ENCODE measurements at places on chromosomes 1 and 21.

DNA sequence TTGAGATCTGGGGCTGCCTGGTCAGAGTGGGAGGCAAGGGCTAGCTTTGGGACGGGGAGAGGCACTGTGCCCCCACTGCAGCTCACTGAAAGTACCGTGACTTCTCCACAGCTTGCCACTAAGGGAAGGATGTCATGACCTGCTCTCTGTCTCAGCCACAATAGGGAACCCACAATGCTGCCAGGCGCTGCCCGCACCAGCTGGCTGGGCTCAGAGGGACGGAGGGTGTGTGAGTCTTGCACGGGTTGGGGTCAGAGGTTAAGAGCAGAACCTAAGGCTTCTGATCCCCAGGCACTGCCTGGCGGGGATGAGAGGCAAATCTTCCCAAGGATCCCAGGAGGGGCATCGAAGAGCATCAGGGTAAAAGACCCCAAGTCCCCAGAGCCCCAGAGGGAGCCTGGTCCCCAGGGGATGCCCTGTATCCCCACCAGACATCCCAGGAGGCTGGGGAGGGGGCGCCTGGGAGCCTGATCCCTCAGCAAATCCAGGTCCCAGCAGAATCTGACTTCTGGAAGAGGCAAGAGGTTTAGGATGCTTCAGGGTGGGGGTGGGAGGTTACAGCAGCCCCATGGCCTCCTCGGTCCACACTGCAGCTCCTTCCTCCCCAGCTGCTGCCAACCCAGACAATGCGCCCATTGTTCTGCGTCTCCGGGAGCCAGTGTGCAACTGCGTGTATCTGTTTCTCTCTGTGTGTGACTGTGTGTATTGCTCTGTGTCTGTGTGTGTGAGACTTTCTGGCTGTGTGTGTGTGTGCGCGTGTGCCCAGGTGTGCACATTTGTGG is 2.0 kb upstream of the MARCKSL1 start:
- DNase-seq, result no peak

- no peak for DNase-seq
Measured at GRCh38 chr1:17643861-17644703, 104.6 kb downstream of the ARHGEF10L start.

DNA sequence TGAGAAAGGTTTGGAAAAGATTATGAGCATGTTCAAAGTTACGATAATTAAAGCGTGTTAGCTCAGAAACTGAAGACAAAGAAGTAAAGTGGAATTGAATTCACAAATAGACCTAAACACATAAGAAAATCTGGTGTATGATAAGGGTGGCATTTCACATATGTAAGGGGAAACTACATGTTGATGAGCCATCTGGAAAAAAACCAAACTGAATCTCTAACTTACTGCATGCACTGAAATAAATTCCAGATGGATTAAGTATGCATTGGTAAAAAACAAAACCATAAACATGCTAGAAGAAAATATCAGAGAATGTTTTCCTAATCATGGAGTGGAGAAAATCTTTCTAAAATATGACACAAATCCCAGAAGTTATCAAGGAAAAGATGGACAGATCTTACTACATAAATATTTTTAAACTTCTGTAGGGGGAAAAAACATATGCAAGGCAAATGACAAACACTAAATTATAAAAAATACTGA is 34.0 kb upstream of the CTPS1 start:
- DNase-seq, result no peak

DNA sequence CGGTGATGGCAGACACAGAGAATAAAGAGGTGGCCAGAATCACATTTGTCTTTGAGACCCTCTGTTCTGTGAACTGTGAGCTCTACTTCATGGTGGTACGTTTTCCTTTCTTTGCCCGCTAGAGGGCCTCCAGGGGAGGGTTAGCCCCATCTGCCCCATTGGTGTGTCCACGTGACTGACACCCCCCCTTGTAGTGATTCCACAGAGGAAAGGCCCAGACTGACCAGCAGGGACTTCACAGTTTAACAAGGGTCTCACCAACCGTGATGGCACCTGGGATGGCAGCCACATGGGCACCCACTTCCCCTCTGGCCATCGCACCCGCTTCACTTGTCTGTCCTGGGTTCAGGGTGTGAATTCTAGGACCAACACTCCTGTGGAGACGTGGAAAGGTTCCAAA is 22.3 kb upstream of the SARS1 start:
- no peak for DNase-seq

- no peak for DNase-seq
Measured at GRCh38 chr1:192477630-192478029, 97.9 kb upstream of the RGS1 start.

- no peak for DNase-seq
Measured at GRCh38 chr21:31943561-31943960, 70.7 kb downstream of the HUNK start.

DNA sequence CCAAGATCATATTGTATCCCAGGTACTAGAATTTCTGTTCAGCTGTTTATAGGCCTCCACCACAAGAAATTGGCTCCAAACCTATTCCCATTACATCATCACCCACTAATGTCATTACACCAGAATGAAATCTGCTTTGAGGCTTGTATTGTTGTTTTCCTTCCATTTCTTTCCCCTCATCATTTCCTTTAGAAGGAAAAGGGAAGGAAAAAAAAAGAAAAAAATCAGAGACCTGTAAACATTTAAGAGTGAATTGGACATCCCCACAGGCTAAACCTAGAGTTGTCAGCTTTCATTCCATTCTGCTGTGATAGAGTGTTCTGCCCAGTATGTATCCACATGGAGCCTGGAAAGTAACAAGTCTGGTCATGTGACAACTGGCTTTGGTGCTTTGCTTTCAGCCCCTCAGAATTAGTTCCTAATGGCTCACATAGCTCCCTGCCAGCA is 44.6 kb downstream of the NFYC start:
- DNase-seq, result peak; percentile 65

DNA sequence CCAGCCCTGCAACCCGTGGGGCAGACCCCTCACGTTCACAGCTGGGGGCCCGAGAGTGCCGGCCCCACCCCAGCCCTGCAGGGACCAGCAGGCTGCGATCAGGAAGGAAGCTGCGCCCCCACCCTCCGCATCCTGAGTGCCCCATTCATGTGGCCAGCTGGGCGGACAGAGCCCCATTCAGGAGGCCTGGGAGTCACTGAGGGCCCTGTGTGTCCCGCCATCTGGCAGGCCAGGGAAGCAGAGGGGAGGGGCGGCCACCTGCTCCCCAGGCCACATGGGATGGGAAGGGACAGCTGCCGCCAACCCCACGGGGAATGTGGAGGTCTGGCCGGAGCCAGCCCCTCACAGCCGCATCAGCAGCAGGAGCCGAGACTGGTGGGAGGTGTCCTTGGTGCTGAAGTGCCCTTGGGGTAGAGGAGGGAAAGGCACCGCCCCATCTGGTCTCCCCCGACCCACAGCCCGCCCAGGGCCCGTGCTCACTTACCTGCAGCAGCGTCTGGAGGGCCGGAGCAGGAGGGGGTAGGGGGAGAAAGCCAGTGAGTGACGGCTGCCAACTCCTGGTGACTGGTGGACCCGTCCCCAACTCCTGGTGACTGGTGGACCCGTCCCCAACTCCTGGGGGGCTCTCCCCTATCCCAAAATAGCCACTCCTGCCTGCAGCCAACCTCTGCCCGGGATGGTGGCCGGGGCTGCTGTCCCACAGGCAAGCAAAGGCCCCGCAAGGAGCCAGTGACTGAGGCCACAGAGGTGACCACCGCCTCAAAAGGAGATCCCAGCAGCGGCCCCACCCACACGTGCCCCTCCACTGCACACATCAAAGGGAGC is 8.7 kb downstream of the ACAP3 start:
- no peak for DNase-seq

GRCh38 chr1:2288311-2288710 is 60.2 kb downstream of the SKI start:
- no peak for DNase-seq

- DNase-seq, result no peak
Measured at GRCh38 chr1:225911191-225912130, 12.6 kb downstream of the PYCR2 start.

- DNase-seq, result no peak
Measured at GRCh38 chr1:228004331-228004855, 2.4 kb upstream of the WNT3A start.

GRCh38 chr21:40846587-40847411 is at the start of gene DSCAM:
Gene DSCAM, minus strand, starts transcription at chr21:40847158. Its CDS starts 497 bp downstream, at chr21:40846661.
- no peak for DNase-seq

DNA sequence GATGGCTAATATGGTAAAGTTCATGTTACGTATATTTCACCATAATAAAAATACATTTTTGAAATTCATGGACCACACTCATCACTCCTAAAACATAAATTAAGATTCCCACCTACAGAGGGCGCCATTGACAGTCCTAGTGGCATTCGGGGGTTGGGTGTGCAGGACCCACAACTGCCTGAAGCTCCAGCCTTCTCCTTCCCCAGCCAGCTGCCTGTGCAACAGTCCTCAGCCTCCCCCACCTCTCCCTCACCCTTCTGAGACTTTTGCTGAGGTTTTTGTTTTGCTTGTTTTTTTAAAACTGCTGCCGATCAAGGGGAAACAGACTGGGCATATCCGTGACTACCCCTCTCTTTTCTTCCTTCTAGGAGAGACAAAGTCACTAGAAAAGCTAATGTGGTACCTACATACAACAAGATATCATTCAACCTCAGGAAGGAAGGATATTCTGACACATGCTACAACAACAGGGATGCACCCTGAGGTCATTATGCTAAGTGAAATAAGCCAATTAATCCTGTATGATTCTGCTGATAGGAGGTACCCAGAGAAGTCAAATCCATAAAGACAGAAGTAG is 9.2 kb upstream of the EVA1C start:
- DNase-seq, result no peak

DNA sequence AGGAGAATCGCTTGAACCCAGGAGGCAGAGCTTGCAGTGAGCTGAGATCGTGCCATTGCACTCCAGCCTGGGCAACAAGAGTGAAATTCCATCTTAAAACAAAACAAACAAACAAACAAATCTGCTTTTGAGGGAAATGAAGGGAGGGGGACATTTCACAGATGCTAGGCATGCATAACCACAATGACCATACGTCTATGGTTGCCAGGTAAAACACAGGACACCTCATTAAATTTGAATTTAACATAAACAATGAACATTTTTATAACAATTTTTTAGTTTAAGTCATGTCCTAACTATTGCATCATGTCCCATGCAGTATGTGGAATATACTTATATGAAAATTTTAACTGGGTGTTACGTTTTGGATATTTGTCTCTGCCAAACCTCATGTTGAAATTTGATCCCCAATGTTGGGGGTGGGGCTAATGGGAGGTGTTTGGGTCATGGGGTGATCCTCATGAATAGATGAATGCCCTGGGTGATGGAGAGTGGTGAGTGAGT is 31.0 kb upstream of the ZBTB18 start:
- no peak for DNase-seq

GRCh38 chr1:226017070-226017469 is 17.9 kb upstream of the SDE2 start:
- DNase-seq, result no peak

- DNase-seq, result no peak
Measured at GRCh38 chr1:96741335-96741734, 19.8 kb downstream of the PTBP2 start.
